ENCODE measurements at places on chromosomes 3 and 15.
A peak's percentile ranks its signal among the peaks of the same experiment; 100 is the strongest.

GRCh38 chr3:10983219-10983916 is 9.2 kb upstream of the SLC6A1 start:
- no peak for DNase-seq

- no peak for DNase-seq
Observed at GRCh38 chr3:139292192-139292591, 51.6 kb upstream of the MRPS22 start.

DNA sequence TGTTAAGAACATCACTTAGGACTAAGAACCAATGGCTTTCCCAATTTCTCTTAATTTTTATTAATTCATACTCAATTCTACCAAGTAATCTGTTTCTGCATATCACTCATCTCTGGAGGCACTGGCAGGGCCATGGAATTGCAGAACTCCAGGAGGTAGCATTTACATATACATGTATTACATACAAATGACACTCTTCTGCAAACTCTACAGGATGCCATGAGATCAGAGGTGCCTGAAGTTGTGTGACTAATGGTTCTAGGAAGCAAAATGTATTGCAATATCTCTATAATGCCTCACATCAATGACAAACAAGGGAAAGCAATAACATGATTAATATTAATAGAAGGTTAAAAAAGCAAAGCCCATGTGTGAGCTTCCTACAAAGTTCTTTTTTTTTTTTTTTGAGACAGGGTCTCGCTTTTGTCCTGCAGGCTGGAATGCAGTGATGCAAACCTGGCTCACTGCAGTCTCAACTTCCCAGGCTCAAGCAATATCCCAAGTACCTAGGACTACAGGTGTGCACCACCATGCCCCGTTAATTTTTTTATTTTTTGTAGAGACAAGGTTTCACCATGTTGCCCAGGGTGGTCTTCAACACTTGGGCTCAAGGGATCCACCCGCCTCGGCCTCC is 33.0 kb downstream of the DENND6A start:
- no peak for DNase-seq

DNA sequence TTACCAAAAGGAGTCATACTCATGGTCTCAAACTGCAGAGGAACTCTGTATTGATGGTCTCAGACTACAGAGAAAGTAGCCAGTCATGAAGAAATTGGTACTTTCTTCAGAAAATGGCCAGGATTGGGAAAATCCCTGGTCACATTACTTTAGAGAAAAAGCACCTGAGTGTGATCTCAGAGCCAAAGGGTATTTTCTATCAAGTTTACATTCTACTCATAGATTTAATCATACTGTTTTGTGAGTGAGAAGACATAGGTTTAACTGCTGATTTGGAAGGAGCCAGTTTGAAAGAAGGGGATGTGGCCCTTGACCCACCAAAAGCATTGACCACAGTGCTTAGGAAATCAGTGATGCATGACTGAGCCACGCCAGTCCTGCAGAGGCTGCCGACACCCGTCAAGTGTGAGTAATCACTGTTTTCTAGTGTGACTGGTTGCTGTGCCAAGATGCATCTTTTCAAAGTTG is 203.6 kb downstream of the AKAP13 start:
- peak; percentile 47 for DNase-seq

- no peak for DNase-seq
Observed at GRCh38 chr3:10933805-10934481, 58.6 kb upstream of the SLC6A1 start.

GRCh38 chr3:64463981-64464380 is 223.8 kb downstream of the ADAMTS9 start:
- no peak for DNase-seq

DNA sequence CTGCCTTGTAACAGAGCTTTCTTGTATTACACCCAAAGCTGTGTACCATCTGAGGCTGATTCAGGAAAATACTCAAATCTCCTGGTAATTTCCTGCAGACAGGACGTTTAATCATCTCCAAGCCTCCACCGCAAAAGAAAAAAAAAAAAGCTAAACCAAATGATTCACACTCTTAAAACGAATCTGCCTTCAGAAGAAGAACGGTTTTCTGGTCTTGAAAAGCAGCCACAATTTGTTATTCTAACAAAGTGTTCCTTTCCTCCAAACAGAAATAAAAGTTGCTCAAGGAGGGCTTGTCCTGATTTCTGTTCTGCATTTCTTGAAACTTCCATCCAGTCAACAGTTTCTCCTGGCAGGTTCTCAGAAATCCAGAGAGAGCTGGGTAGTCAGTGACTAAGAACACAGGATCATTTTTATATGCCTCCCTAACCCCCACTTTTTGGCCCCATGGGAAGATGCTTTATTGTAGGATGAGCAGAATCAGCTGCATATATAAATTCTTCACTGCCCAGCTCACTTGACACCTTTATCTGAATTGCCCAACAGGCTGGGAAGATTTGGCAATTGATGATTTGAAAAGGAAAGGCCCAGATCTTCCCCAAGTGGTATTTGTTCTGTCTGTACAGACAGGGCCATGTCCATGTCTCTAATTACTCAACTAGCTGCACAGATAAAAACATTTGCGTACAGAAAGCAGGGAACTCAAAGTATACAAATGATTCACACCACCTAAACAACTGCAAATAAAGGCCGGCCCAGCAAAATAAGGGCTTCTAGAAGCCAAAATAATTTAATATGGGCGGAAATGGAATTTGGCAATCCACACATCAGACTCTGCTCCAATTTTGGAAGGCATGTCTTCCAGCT is 41.0 kb upstream of the PRICKLE2 start:
- DNase-seq = no peak

GRCh38 chr3:134709561-134710312 is 58.9 kb upstream of the KY start:
- DNase-seq = no peak

DNA sequence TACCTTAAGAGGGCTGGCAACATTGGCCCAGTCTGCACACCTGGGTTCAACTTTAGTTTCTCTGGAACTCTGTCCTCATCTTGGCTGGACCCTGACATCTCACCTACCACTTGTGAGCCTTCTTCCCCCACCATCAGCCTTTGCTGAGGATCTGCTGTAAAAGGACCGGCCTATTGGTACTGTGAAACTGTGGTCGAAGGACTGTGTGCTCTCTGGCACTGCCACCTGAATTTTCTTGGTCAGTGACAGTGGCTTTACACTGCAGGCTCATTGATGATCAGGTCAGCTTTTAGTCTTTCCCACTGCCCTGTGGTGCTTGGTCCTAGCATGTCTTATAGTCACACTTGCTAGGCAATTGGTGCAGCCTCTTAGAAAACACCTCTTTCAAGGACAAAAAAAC is 86.9 kb downstream of the PEX5L start:
- DNase-seq = no peak

DNA sequence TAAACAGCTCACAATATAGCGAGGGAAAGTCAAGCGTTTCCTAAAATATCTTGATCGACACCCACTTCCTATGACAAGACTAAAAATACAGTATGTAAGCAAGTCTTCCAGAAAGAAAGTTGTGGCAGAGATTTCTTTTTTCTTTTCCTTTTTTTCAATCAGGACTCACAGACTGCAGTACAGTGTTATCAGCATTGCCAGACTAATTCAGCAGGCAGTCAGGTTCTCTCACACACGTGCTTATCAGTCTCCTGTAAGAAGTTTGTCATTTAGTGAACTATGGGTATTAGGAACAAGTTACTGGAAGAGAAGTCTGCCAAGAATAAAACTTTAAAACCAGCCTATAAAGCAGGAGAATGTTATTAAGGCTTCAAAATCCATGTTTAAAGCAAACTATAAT is 32.8 kb upstream of the ZNF385D start:
- no peak for DNase-seq

- no peak for DNase-seq
Observed at GRCh38 chr3:174158674-174159073, 700.5 kb upstream of the NAALADL2 start.

DNA sequence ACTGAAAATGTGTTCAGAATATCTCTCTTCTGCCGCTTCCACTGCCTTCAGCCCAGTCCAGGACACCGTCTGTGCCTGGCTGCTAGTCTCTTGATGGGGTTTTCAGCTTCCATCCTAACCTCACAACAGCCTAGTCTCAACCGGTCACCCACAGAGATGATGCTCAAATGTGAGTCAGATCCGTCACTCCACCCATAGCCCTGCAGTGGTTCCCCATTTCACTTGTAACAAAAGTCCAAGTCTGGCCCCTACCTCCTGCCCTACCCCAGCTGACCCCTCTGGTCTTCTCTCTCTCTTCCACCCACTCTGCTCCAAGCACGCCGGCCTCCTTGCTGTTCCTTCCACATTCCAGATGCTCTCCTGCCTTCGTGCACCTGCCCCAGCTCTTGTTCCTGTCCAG is 68.1 kb downstream of the PPARG start:
- no peak for DNase-seq

- no peak for DNase-seq
Observed at GRCh38 chr15:80679167-80679803, 15.8 kb upstream of the ABHD17C start.

DNA sequence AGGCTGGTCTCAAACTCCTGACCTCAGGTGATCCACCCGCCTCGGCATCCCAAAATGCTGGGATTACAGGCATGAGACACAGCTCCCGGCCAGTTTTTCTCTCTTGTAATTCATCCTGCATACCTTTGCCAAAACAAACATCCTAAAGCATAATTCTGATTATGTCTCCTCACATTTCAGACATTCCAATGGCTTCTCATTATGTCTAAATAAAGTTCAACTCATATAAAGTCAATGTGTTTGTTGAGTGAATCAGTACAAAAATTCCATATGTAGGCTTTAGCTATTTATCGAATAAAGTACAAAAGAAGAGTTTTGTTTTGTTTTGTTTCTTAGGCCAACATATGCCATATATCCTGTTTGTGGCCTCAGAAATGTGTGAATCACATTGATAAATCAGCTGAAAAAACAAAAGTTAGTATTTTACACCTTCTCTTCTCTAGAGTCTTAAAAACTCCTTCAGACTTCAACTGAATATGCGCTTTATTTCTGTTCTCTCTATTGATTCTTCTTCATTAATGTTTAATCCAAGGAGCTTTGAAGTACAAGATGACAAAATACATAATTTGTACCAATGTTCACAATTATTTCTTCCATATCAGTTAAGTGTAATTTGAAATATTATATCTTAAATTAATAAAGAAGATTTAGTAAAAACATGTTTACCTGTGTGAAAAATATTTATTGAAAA is 165.8 kb downstream of the MECOM start:
- no peak for DNase-seq

- peak; percentile 60 for DNase-seq
Observed at GRCh38 chr3:16842272-16843270, 42.2 kb upstream of the PLCL2 start.

DNA sequence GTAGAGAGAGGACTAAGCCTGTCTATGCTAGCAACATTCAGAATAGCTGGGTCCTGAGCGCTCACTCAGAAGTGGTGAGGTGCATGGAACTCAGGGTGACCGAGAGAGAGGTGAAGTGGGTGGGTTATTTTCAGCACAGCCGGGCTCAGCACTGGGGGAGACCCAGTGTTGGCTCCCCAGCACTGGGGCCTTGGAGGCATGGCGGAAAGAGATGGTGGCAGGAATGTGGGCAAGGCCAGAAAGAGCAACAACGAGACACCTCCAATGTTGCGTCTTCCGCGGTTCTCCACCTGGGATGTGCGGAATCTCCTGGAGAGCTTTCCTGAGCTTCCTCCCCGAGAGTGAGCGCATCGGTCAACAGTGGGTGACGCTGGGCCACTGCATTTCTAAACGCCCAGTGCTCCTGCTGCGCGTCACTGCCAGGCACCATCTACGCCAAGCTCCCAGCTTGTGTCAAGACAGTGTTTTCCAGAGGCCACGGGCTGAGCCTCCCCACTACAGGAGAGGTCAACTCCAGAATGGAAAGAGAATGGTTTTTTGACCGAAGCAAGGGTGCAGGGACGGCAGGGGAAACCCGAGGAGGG is 148.4 kb downstream of the ADAMTS17 start:
- no peak for DNase-seq

DNA sequence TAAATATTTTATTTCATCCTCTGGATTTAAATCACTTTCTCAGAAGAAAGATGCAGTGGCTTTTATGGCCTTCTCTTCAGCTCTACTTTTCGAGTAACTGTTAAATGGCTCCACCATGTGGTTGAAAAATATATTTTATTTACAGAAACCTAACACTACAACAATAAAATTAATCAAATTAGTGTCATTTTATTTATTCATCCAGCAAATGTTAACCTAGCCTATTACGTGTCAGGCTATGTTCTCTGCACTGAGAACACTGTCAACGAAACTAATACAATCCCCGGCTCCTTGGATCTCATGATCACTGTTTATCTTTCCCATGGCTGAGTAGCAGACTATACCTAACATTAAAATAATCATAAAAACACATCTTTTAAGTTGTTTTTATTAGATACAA is 148.0 kb upstream of the OSTN start:
- DNase-seq = no peak

DNA sequence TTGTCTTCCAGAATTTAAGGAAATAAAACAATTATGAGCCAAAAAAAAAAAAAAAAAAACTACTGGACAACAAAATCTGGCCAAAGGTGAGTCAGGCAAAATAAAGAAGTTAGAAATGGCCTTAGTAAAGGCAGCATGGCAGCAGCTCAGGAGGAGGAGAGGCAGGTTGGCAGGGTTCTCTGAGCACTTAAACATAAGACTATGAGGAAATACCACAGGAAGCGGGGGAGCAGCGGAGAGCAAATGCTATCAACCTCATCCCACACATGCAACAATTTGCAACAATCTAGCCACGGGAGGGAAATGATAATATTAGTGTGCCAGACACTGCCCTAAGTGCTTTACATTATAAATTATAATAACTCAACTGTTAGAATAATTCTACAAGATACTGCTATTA is 247.3 kb upstream of the NSMCE3 start:
- no peak for DNase-seq

- DNase-seq = no peak
Observed at GRCh38 chr3:39279745-39280517, at the start of gene CX3CR1. Gene CX3CR1, minus strand, starts transcription at chr3:39280036. Its CDS starts 13,527 bp downstream, at chr3:39266509.

GRCh38 chr3:143571548-143571947 is 276.7 kb downstream of the SLC9A9 start:
- no peak for DNase-seq

DNA sequence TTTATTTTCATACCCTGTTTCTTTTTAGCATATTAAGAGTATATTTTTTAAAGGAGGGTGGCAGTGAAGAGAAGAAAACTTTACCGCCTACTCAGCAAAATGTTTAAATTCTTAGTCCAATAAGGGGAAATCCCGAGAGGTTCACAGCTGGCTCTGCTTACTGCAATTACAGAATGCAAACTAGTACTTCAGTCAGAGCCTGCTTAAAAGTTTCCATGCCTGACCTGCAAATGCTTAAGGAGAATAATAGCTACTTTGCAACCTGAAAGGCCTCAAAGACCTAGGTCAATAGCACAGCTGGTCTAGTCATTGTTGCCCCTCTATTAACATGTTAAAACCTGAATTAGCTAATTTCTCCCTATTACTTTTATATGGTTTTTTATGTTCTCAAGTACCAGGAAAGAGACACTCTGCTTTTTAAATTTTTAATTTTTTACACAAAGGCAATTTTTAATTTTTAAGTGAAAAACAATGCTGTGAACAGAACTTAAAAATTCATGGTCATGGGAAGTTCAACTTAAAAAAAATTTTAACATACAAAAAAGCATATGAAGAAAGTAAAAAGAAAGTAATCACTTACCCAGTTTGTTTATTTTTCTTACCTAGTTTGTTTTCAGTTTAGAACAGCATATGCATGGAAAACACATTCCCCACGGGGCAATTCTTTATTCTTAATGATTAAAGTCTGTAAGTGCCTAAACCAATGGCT is 79.2 kb downstream of the P3H2 start:
- DNase-seq = no peak

Data from activated CD4-positive, CD25-positive, alpha-beta regulatory T cell treated with anti-CD3 and anti-CD28 coated beads, Interleukin-2, amount 50 U/mL, for 72 hours (primary cell).